ENCODE measurements at places on chromosomes 6 and 20.

- DNase-seq = no peak
Measured at GRCh38 chr6:111606620-111607115, 990 bp upstream of the TRAF3IP2 start.

DNA sequence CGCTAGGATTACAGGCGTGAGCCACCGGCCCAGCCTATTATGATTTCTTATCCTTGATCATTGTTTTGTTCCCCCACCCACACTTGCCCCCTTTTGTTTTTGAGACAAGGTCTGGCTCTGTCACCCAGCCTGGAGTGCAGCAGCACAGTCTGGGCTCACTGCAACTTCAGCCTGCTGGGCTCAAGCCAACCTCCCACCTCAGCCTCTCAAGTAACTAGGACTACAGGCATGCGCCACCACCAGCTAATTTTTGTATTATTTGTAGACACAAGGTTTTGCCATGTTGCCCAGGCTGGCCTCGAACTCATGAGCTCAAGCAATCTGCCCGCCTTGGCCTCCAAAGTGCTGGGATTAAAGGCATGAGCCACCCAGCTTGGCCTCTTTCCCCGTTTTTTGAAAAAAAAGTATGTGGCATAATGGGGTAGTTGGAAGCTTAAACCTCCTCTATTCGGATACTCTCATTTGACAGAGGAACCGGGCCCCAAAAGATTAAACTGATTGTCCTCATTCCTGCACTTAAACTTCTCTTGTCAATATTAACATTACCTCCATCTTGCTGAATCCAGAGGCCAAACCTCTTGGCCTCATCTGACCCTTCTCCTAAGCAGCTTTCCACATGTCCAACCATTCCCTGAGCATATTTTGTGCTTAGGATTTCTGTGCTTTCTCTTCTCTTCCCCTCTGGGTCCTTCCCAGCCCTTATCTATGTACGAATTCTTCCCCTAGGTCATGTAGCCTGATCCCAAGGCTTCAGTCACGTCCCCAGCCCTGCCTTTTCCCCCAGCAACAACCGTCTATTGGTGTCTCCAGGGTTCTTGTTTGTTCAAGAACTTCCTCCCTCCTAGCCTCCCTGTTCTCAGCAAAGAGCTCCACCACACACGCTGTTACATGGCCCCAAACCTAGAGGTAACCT, 6.1 kb upstream of the EZR start:
- peak; percentile 56 for DNase-seq

DNA sequence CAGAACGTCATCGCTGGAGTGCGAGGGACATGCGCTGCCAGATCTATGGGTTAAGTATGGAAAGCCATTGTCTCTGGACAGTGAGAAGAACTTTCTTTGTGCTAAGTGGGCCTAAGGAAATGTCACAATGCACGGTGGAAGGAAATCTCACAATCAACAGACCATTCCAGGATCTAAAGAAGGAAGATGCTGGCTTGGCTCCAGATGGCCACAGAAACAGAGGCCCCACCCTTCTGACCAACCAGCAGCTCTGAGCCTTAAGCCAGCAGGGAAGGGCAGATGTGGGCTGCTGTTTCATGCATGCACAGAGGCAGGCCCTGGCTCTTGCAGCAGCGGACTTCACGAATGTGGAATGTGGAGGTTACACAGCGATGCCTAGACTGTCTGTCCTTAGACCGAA, 156.3 kb downstream of the SOBP start:
- DNase-seq = no peak

DNA sequence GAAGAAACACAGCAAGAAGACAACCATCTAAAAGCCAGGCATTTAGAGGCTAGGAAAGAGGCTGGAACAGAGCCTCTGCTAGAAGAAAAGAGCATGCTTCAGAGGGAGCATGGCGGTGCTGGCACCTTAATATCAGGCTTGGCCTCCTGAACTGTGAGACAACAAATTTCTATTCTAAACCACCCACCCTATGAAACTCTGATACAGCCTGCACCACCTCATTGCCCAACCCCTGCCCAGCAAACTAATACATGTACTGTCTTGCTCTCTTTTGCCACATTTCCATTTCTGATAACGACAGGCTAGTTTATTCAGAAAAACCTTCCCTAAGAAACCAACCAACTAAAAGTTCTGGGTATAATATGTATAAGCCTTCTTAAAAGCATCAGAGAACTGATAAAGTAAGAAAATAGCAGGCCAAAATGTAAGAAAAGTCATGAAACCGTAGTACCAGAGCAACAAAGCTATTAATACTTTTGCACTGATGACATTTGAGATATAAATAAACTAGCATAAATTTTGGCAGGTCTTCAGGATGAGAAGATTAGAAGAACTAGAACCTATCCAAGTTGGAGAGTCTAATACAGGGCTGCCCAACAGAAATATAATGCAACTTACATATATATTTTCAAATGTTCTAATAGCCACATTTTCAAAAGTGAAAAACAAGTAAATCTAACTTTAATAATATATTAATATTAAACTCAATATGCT, 184.7 kb upstream of the HSF2 start:
- no peak for DNase-seq

DNA sequence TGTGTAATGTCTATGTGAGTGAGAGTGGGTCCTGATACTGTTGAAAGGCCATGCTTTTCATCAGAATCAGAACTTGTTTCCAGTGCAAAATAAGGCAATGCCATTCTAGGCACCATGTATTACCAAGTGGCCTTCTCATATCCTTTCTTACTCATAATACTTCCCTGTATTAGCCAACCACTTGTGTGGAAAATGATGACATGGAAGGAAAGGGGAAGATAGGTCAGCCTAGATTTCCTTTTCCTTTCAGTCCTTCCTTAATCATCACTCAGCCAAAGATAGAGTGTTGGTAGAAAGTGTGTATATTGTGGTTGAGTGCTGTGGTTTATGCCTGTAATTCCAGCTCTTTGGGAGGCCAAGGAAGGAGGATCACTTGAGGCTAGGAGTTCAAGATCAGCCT, 158.6 kb upstream of the PREP start:
- DNase-seq = no peak

DNA sequence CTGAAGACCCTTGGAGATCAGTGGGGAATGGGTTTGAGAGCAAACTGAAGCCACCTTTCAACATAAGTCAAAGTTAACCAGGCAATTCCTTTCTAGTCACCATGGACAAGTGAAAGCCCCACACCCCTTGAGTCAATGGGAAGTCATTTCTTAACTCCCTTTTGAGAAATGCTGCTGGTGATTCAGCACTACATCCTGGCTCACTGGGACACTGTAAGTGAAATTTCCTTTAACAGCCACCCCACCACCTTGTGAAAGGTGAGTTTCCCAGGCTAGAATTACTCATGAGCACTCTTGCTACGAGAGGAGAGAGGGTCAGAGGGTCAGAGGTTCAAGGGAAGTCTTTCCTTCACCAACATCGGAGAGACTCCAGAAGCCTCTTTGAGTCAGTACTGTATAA, 93.3 kb upstream of the MARCKS start:
- DNase-seq = peak; percentile 83

DNA sequence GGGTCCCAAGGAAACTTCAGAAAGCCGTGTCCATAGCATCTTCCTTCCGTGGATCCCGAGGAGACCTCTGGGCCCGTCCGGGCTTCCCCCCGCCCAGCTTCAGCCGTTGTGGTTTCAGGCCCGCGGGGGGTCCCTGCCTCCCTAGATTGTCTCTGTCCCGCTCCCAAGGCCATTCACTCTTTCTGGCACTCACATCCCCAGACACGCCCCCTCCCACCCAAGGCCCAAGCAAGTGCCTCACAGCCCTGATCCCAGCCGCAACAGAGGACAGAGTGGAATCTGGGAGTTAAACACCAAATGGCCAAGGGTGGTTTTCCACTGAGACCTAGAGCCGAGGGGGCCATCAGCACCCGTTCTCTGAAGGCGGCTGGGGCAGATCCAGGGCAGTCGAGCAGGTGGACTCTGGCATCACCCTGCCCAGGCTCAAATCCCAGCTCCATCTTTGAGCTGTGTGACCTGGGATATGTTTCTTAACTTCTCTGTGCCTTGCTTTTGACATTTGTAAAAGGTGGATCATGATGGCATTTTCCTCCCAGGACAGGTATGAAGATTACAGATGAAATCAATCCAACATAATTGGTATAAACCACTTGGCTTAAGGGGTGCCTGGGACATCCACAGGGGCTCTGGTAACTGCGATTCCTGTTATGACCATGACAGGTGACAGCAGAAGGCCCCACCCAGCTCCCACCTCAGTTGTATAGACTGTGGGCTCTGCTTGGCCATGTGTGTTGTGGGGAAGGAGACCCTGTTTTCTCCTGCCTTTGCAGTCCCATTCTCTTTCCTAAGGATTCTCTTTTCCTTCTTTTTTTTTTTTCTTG, 48.1 kb downstream of the CTCFL start:
- peak; percentile 32 for DNase-seq
